ENCODE measurements at places on chromosomes 12 and 14. TPM values are rescaled to one million over a fixed set of nuclear protein-coding genes. Genes with fewer than 3 reads are reported as not detected.

- H3K27me3 ChIP-seq, result no peaks in the 10 kb centered on the region
- DNase-seq, result peak; percentile 96
- H3K36me3 ChIP-seq, result peaks cover 6% of the 10 kb centered on the region
- H3K4me3 ChIP-seq, result peak overlapping the region; percentile 96
Observed at GRCh38 chr12:25959071-25959961, 834 bp downstream of the RASSF8 start.

- peaks cover 61% of the 10 kb centered on the region for H3K4me1 ChIP-seq
- H3K4me3 ChIP-seq, result peak overlapping the region; percentile 98
- peak; percentile 66 for DNase-seq
- H3K36me3 ChIP-seq, result no peaks in the 10 kb centered on the region
- H3K27ac ChIP-seq, result peak overlapping the region; percentile 98
Observed at GRCh38 chr12:57842342-57843294, 3.9 kb downstream of the CTDSP2 start.

The PTPRO gene
- total RNA-seq, result 0.22 TPM

The NTF3 gene
- total RNA-seq, result 4.8 TPM

Measured in GM23248 (cell line).